ENCODE measurements at places on chromosomes 4 and X. TPM values are rescaled to one million over a fixed set of nuclear protein-coding genes. Genes with fewer than 3 reads are reported as not detected.

MAGEA1 gene
- total RNA-seq, result not detected

OPRPN gene
- not detected for total RNA-seq

GRCh38 chr4:42706086-42706485, 49.2 kb upstream of the ATP8A1 start:
- DNase-seq, result no peak

GRCh38 chr4:11252149-11252548, 176.5 kb downstream of the HS3ST1 start:
- DNase-seq, result no peak

DNA sequence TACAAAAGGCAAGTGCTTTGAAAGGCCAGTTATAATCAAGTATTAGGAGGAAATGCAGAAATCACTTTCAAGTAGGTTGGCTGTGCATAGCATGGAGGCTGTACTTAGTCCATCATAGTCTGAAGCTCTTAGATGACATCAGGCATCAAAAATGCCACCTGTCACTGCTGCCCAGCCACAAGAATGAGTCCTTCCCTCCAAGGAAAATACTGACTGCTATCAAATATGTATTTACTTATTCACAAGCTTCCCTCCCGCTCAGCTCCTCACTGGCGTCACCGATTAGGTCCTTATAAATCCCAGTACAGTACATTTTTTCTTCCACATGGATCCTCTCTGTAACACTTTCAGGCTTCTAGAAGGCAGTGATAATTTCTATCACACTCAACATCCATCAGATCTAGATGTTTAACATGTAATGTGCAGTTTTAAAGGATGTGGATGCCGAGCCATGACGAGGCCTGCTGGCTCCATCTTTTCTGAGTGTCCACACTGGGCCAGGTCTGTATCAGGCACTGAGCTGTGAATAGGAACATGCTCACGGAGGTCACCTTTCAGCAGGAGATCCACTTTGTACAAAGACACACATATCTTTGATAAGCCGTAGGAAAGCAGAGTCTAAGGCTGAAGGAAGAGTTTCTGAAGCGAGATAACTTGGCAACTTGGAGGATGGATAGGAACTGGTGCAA, 121.9 kb downstream of the PALLD start:
- no peak for DNase-seq

DNA sequence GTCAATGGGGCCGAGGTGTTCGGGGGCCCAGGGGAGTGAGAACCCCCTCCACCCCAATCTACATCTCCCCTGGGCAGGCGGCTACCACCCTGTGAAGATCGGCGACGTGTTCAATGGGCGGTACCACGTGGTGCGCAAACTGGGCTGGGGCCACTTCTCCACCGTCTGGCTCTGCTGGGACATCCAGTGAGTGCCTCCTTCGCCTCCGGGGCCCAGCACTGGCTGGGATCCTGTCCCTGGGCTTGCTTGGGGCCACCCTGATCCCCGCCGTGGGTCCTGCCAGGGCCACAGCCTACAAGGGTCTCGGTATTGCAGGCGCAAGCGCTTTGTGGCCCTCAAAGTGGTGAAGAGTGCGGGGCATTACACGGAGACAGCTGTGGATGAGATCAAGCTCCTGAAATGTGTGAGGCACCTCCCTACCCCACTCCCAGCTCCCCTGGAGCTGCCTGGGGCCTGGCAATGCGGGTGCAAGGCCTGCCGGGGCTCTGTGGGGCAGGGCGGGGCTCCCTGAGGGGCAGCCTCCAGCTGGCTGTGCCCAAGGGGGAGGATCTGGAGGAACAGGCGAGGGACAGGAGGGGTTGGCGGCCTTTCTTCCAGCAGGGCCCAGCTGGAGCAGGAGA, 697 bp downstream of the SRPK3 start:
- DNase-seq, result no peak

DNA sequence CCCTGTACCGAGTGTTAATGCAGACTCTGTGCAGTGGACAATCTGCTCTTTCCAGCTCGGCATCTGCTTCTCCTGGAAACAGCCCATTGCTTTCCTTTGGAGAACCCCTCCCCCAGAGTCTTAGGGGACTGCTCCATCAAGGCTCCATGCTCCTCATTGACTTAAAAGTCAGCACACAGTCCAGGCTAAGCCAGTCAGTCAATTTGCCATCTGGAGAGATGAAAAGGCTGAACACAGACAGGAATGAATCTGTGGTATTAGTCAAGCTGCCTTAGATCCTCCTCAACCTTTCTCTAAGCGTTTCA, 20.3 kb downstream of the ATP8A1 start:
- DNase-seq, result no peak
